ENCODE measurements at places on chromosomes 5 and 9.
A peak's percentile ranks its signal among the peaks of the same experiment; 100 is the strongest.

DNA sequence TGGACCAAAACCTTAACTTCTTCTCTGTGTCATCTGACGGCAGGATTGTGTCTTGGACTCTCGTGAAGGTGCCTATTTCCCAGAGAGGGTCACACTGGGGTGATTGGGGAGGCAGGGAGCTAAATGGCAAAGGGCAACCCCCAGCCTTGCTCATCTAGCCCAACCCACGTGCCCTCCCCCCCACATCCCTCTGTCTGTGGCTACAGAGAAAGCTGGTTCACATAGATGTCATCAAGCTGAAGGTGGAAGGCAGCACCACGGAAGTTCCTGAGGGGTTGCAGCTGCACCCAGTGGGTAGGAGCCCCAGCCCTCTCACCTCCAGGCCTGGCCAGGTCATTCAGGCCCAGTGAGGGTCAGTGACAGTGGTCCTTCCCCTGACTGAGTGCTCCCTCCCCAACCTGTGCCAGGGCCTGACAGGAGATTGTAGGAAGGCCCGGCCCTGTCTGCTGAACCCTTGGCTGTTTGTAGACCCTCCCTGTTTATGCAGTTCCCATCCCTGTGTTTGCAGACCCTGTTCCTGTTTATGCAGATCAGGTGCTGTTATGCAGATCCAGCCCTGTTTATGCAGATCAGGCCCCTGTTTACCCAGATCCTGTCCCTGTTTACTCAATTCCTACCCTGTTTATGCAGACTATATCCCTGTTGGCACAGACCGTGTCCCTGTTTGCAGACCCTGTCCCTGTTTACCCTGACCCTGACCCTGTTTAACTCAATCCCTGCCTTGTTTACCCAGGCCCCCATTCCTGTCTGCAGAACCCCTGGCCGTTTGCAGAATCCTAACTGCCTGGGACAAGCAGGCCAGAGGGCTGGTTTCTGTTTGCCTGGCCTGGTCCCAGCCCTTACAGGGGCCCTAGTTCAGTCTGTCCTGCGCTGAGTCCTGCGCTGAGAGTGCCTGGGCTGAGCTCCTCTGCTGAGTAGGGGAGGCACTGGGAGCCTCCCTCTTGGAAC, 10.4 kb downstream of the ENHO start:
- DNase-seq, result no peak

- DNase-seq, result no peak
Measured at GRCh38 chr5:140311011-140311467, 8.1 kb upstream of the PFDN1 start.

- no peak for DNase-seq
Measured at GRCh38 chr9:84419031-84419602, 78.6 kb upstream of the SLC28A3 start.

DNA sequence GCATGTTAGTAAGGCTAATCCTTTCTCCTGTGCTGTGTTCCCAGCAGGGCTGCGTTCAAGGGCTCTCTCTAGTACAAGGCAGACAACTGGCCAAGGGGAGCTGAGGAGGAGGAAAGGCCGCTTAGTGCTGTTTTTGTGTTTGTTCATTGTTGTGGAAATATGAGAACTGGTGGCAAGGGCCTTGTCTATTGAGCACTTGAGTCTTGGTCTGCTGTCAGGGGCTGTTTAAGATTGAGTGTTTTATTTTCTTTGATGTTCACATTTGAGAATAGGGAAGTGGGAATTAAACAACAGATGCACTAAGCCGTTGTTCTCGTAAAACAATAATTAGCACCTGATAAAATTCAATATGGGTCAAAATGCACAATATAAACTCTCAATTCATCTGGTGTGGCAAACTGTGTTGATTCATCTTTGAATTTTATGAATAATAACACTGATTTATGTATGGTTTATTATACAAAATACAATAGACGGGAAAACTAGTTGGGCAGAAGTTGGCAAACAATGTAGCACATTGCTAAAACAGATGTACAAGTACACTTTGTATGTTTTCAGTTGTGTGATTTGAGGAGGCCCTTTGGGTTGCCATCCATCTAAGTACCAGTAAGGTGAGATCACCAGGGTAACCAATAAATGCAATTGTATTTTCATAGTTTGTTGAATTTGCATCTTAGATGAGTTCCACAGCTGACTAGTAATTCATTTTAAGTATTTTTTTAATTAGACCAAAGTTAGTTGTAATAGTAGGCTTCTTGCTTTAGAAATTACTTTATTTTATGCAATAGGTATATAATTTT, 97.6 kb upstream of the GRHPR start:
- DNase-seq, result peak; percentile 90

- DNase-seq, result peak; percentile 37
Measured at GRCh38 chr5:170503990-170504596, at the start of gene KCNIP1. Gene KCNIP1 (plus strand): TSS chr5:170504020.

- DNase-seq, result no peak
Measured at GRCh38 chr9:88809355-88810161, 181.7 kb upstream of the S1PR3 start.

DNA sequence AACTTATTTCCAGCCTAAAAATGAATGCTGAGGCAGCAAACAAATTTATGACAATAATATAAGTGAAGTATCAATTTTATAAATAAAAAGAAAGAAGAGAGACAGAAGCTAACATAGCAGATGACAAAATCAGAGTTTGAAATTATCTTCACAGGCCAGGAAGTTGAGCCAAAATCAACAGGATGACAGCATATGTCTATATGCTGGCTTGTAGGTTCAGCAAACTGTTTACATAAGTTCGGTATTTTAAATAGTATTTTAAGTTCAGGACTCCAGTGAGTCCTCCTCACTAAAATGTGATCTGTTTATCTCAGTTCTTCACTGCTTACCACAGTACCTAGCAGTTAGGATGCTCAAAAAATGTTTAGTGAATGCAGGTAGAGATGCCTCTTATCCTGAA, 359.6 kb upstream of the SMC2 start:
- no peak for DNase-seq

GRCh38 chr5:93741136-93741811, at the start of gene POU5F2:
Gene POU5F2 (minus strand): TSS chr5:93741600. CDS start chr5:93741563, 37 bp downstream.
- no peak for DNase-seq

DNA sequence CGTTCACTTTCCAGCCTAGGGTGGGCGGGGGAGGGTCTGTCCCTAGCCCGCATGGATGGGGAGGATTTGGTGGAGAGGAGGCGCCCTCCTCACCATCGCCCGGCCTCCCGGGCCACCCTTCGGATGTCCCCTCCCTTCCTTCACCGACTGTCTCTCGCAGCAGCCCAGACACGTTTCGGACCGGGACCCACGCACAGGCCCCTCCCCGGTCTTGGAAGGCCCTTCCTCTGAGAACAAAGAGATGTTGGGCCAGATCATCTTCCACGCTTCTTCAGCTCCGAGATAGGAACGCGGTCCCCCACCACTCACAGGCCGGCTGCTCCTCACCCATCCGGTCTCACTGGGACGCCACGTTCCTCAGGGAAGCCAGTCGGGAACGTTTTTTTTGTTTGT, 640 bp upstream of the DPM2 start:
- DNase-seq, result no peak

GRCh38 chr5:158686214-158686613, 413.5 kb downstream of the EBF1 start:
- no peak for DNase-seq

DNA sequence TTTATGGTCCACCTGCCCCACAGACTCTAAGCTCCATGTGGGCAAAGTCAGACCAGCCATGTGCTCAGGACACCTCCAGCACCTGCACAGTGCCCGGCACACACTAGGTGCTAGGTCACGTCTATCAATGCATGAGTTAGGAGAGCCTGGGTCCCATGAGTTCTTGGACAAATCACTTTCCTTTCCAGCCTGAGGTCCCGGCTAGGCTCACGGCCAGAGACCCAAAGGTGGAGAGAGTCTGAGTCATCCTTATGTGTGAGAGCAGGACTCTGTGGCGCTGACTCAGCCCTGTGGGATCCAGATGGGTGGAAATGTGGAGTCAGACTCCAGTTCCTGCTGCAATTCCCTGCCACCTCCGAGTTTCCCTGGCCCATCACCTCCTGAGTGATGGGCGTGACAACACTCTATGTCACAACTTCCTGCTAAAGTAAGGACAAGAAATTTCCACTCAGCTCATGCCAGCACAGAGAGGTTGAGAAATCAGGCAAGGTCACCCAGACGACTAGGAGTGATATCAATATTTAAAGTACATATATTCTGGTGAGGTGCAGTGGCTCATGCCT, 2.5 kb upstream of the ST6GALNAC4 start:
- DNase-seq, result no peak

- no peak for DNase-seq
Measured at GRCh38 chr9:86445671-86446070, 91.5 kb upstream of the TUT7 start.

DNA sequence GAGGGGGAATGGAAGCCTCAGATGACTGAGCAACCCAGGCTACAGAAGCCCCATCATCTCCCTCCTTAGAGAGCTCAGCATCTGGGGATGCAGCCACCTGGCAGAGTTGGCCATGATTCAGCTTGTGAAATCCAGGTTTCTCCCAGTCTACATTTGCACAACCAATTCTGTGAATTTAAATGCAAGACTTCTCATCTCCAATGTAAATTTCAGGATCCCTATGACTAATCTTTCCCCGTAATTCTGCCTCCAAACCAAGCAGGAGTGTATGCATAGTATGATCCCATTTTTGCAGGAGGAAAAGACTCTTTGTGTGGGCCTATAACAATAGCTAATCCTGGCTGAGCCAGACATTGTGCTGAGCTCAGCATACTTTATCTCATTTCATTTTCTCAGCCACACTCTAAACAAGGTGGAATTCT, 59.6 kb upstream of the IL17B start:
- DNase-seq, result no peak

- DNase-seq, result no peak
Measured at GRCh38 chr9:129359916-129360536, 182.0 kb upstream of the IER5L start.

GRCh38 chr9:130208600-130209347, 36.6 kb downstream of the NCS1 start:
- no peak for DNase-seq

- DNase-seq, result no peak
Measured at GRCh38 chr9:100465274-100465673, 7.7 kb upstream of the TMEFF1 start.

GRCh38 chr9:117882171-117882570, 178.0 kb downstream of the TLR4 start:
- no peak for DNase-seq

GRCh38 chr5:109907189-109907588, 217.5 kb downstream of the MAN2A1 start:
- no peak for DNase-seq

DNA sequence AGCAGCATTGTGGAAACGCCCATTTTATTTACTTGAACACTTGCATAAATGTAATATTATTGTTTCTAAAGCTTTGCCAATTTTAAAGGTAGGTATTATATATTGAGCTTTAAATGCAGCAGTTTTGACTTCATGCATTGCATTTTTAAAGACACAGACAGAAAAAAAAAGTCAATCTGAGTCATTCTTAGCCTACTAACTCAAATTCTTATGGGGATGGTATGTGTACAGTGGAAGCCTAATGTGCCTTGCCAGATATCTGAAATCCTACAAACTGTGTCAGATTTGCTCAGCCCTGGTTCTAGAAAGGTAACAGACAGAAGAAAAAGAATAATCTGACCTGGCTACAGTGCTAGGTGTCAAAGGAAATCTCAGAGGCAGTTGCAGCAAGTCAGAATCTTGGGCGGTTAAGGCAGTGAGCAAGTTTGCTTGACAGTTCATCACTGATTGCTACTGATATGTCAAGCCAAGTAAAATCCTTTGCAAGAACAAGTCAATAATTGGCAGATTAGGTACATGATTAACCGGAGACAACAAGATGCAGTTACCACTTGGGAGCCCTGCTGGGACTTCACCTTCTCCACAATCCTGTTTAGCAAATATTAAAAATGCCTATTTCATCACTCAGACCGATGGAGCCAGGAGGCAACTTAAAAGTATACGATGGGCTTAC, 224.8 kb upstream of the WWC1 start:
- no peak for DNase-seq

- no peak for DNase-seq
Measured at GRCh38 chr5:10480237-10480985, 38.7 kb downstream of the ROPN1L start.

DNA sequence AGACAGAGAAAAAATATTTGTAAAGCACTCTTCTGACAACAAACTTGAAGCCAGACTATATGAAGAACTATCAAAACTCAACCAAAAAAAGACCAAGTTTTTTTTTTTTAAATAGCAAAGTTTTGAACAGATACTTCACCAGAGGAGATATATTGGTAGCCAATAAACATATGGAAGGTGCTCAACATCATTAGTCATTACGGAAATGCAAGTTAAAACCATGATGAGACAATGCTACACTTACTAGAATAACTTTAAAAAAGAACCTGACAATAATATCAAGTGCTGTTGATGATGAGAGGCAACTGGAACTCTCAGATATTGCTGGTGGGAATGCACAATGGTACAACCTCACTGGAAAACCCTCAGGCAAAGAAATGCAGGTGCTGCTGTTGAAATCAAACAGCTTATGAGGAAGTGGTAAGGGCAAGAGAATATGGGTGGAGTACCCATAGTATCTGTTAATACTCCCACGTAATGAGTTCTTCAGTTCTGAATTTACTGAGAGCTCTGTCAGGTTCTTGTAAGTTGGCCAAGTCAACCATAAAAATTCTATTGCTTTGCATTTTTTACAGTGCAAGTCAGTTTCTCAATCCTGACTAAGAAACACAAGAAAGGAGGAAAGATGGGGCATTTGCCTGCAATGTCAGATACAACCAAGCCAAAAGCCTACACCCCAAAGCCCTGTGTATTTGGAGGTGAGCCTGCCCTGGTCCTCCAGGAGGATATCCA, 87.3 kb upstream of the GNAQ start:
- no peak for DNase-seq

DNA sequence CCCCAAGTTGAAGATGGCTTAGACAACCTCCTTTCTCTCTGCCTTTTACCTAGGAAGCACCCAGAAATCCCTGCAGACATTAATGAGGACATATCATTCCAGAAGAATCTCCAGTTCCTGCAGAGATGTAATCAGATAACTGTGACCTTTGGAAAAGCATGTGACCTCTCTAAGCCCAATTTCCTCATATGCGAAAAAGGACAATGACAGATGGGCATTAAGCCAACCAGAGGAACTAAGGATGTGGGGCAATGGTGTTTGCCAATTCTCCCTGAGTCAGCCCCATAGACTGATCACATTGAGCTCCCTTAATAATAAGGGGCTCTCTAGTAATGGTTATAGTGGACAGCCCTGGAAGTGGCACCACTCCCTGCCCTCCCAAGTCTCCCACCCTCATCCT, 10.1 kb upstream of the FOXI1 start:
- DNase-seq, result no peak

DNA sequence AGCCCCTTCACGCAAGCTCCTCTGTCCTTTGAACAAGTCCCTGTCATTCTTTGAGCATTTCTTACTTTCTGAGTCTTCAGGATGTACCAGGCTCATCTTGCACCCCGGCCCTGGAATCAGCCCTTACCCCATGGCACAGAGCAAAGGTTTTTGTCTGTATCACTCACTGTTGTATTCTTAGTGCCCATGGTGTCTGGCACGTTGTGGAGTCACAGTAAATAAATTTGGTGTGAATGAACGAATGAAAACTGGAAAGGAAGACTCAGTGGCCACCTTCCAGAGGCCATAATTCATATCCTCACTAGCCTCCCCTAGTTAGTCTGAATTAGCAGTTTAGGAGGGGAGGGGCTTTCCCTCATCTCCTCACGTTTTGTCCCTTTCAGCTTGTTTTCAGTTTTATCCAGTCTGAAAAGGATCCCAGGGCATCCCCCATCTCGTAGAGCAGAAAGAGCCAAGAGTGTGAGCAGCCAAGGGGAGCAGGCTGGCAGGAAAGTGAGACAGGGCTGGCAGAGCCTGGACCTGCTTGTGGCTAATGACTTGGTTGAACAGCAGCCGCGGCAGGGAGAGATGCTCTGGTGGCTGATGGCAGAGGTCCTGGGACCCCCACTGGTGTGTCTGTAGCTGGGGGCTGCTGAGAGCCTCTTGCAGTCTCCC, 42.7 kb downstream of the ZNF618 start:
- no peak for DNase-seq

GRCh38 chr9:26310294-26310693, 582.3 kb downstream of the CAAP1 start:
- no peak for DNase-seq
